ENCODE measurements at places on chromosomes 1 and 21. TPM values are rescaled to one million over a fixed set of nuclear protein-coding genes. Genes with fewer than 3 reads are reported as not detected.

DNA sequence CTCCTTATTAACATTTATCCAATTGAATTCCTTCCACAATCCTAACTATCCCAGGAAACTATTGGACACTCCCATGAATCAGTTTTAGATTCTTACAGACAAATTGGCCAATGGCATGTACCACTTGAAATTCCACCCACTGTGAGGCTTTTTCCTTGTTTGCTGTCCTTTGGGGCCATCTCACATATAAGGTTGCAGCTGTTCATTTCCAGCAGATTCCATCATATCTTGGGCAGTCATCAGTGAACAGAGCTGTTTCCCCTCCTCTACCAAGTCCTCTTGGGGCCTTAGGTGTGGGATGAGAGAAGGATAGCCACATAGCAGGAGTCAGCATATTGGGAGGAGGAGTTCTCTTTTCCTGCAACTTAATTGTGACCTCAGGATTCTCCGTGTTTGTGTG, 109.1 kb downstream of the HHAT start:
- no peak for DNase-seq

- no peak for DNase-seq
Measured at GRCh38 chr1:231638647-231639046, 12.1 kb downstream of the DISC1 start.

DNA sequence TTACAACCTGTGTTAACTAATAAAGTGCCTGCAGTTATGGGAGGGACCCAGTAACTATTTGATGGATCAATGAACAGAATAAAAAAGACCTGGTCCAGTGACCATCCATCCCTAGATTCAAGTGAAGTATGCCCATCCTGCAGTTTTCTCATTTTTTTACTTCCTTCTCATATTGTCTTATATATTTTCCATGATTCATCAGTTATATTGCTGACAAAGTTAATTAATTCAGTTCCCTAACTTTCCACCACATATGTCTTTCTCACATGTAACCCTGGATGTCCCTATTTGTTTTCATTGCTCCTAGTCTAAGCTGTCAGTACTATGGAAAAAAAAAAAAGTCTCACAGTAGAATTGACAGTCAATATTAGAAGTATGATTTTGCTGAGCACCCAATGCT, 64.3 kb downstream of the ITGB3BP start:
- no peak for DNase-seq

DNA sequence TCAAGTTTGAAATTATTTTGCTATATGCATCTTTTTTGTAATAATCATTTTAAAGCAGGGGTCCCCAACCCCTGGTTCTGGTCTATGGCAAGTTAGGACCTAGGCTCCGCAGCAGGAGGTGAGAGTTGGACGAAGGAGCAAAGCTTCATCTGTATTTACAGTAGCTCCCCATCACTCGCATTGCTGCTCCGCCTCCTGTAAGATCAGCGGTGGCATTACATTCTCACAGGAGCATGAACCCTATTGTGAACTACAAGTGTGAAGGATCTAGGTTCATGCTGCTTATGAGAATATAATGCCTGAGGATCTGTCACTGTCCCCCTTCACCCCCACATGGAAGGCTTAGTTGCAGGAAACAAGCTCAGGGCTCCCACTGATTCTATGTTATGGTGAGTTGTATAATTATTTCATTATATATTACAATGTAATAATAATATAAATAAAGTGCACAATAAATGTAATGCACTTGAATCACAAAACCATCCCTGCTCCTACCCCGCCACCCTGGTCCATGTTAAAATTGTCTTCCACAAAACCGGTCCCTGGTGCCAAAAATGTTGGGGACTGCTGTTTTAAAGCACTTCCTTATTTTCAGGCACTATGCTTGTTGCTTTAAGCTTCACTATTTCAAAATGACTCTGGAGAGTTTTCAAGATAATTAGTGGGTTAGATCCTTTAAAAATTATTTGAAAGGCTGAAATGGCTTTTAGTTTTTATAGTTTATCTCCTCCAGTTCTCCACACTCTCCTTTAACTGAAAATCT, 74.8 kb downstream of the PLA2G4A start:
- DNase-seq = no peak

GRCh38 chr1:53321776-53322602, 5.9 kb downstream of the LRP8 start:
- no peak for DNase-seq

GRCh38 chr1:227445746-227446145, 117.6 kb upstream of the ZNF678 start:
- no peak for DNase-seq

DNA sequence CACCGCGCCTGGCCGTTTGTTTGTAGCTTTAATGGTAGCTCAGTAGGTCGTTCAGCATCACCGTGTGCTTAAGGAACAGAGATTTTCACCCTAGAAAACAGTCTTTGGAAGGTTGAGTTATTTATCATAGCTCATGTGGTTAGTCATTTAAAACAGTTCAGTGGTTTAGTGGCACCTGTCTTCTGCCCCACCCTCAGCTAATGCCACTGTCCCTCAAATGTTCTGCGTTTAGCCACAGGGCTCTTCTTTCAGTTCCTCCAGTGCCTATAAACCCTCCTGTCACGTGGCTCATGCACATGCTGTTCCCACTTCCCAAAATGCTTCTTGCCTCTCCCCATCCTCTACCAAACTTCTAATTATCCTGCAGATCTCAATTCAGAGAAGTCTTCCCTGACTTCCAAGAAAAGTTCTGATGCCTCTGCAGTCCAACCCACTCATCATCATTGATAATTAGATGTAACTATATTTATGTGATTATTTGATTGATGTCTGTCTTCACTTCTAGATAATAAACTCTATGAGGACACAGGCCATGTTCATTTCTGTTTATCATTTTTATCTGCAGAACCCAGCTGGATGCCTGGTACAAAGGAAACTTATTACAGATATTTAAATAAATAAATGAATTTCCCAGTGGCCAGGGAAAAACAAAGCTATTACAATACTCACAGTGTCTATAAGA, 14.4 kb upstream of the DIPK1A start:
- peak; percentile 48 for DNase-seq

DNA sequence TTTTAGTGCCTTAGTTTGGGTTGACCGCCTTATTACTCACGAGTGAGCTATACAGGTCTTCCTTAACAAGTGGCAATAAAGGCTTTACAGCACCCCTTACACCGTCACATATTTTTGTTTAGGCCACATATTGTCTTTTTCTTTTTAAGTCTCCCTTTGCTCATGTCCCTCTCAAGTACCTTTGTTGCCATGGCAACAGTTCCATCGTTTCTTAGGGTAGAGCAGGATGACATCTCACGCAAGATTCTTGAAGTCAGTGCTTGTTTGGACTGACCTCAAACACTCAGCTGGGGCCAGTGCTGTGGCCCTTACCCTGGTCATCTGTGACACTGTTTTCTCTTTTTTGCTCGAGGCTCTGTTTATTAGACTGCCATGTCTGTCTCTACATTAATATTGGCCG, 69.8 kb downstream of the PBX1 start:
- DNase-seq = no peak

DNA sequence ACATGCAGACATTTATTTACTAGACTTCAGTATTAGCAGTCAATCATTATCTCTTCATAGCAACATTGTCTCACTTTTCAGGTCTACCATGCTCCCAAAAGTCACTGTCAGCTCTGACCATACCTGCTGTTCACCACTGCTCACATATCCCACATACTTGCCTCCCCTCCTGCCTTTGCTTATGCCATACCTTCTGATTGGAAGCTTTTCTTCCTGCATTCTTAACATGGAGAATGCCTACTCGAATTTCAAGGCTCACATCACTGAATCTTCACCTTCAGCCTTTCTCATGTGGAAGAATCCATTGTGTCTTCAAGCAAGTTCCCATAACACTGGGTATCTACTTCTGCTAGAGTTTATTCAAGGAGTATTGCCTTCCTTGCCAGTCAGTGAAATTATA, 135.4 kb downstream of the NTNG1 start:
- no peak for DNase-seq

DNA sequence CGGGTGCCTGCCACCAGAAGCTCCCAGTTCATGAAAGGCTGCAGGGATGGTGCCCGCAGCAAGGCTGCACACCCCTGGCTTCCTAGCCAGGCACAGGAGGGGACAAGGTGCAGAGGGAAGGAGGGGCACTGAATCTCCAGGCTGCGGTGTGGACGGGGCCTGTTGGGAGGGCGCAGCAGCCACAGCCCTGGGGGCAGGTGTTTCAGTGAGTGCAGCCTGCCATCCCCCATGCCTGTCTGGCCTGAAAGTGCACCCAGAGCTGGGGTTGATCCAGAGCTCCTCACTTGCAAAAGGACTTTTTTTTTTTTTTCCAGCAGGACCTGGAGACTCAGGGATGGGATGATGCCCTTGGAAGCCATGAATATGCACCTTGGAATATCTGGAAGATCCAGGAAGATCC, 153.7 kb upstream of the C1orf174 start:
- no peak for DNase-seq

- DNase-seq = no peak
Measured at GRCh38 chr1:182520736-182521135, 68.3 kb downstream of the RNASEL start.

DCST1 gene
- not detected for total RNA-seq

LENEP gene
- total RNA-seq = not detected

TESK2 gene
- total RNA-seq = 3.7 TPM

ANXA9 gene
- not detected for total RNA-seq

TFF2 gene
- not detected for total RNA-seq

SLAMF1 gene
- total RNA-seq = 65.9 TPM

SLC1A7 gene
- total RNA-seq = not detected

PLOD1 gene
- 22.0 TPM for total RNA-seq

Measured in activated CD8-positive, alpha-beta T cell treated with anti-CD3 and anti-CD28 coated beads for 36 hours (primary cell).